ENCODE measurements at places on chromosomes 4 and X. TPM values are rescaled to one million over a fixed set of nuclear protein-coding genes. Genes with fewer than 3 reads are reported as not detected.

GRCh38 chr4:2417226-2417764, 1.1 kb downstream of the ZFYVE28 start:
- H3K27ac ChIP-seq = no peak overlapping the region
- H3K4me1 ChIP-seq = peaks cover 49% of the 10 kb centered on the region
- H3K27me3 ChIP-seq = peaks cover 64% of the 10 kb centered on the region
- H3K36me3 ChIP-seq = no peaks in the 10 kb centered on the region
- peak; percentile 59 for DNase-seq

GRCh38 chrX:136778020-136778419, 2.7 kb downstream of the ARHGEF6 start:
- no peaks in the 10 kb centered on the region for H3K27me3 ChIP-seq
- DNase-seq = no peak
- H3K4me3 ChIP-seq = no peak overlapping the region
- H3K4me1 ChIP-seq = peaks cover 30% of the 10 kb centered on the region

DNA sequence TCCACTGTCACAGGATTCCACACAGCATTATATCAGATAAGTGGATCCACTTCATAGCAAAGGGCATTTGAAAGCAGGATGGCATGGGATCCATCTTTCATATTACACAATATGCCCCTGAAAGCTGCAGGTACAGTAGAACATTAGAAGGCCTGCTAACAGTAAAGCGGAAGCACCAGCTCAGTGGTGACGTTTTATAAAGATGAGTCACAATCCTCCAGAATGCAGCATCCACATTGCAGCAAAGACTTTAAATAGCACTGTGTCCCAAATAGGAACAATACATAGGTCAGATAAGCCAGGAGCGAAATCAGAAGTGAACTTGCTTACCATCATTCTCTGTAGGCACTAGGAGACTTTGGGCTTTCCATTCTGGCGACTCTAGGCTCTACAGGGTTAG, 609.5 kb upstream of the FAT1 start:
- DNase-seq = no peak
- no peak overlapping the region for H3K4me3 ChIP-seq
- H3K4me1 ChIP-seq = no peaks in the 10 kb centered on the region
- no peaks in the 10 kb centered on the region for H3K27me3 ChIP-seq

Gene SLC16A2
- not detected for total RNA-seq

GRCh38 chr4:81687471-81687870, 215.8 kb upstream of the RASGEF1B start:
- H3K4me3 ChIP-seq = no peak overlapping the region
- no peak overlapping the region for H3K27ac ChIP-seq
- H3K27me3 ChIP-seq = no peaks in the 10 kb centered on the region
- H3K36me3 ChIP-seq = no peaks in the 10 kb centered on the region
- no peak for DNase-seq

Gene BEND2
- not detected for total RNA-seq

Gene RFC1
- total RNA-seq = 55.1 TPM

Gene CEP135
- 39.4 TPM for total RNA-seq

Gene MAGEA1
- total RNA-seq = not detected

DNA sequence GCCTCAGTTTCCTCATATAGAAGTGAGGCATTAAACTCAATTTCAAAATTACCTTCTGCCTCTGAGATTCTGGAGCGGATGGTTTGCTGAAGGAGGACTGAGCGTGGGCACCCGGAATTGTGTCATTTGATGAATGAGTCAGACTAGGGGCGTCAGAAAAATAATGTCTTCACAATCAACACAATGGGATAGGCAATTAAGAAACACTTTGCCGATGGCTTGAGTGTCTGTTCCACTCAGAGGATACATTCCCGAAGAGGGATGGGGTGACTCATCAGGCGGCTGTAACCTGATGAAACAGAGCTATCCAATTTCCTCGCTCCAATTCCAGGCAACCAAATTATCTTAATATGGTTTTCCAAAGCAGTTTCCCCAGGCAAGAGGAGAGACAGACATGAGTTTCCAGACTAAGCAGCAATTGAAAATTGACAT, 1.2 kb upstream of the CHRNA9 start:
- no peak overlapping the region for H3K4me3 ChIP-seq
- no peaks in the 10 kb centered on the region for H3K36me3 ChIP-seq

- H3K27ac ChIP-seq = no peak overlapping the region
- no peaks in the 10 kb centered on the region for H3K4me1 ChIP-seq
- no peaks in the 10 kb centered on the region for H3K36me3 ChIP-seq
- no peak overlapping the region for H3K4me3 ChIP-seq
- H3K27me3 ChIP-seq = no peaks in the 10 kb centered on the region
These were observed 472.4 kb upstream of the NWD2 start for GRCh38 chr4:36772154-36772516.

Measured in B cell (primary cell).